ENCODE measurements at places on chromosomes 1 and 21. TPM values are rescaled to one million over a fixed set of nuclear protein-coding genes. Genes with fewer than 3 reads are reported as not detected.

GRCh38 chr1:5597171-5597850 is 394.9 kb downstream of the NPHP4 start:
- no peak for DNase-seq

GRCh38 chr21:42769820-42770716 is 109.3 kb downstream of the WDR4 start:
- DNase-seq: no peak

CRNN gene
- not detected for total RNA-seq

GRCh38 chr1:207345644-207346477 is 24.4 kb downstream of the CD55 start:
- no peak for DNase-seq

- DNase-seq: no peak
Measured at GRCh38 chr1:178959543-178960460, 65.9 kb upstream of the FAM20B start.

OR10R2 gene
- not detected for total RNA-seq

CDK18 gene
- total RNA-seq: 1.5 TPM

Data from gastrocnemius medialis (tissue), 4 donors.